ENCODE measurements at places on chromosomes 16 and 17.
A peak's percentile ranks its signal among the peaks of the same experiment; 100 is the strongest.

DNA sequence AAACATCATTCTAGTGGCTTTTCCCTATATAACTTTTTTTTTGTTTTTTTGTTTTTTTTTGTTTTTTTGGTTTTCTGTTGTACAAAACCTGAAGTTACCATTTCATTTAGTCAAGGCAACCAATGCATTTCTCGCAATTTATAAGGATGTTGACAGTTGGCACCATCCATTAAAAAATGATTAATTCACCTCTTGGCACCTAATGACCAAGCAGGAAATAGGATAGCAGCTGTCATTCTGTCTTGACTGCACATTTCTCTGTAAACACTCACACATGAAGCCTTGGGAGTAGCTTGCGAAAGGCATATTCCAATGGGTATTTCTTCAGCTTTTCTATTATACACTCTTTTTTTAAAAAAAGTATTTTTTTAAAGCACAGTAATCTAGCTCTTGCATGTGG lies 77.5 kb downstream of the SYCE1L start:
- DNase-seq, result no peak

- no peak for DNase-seq
Measured at GRCh38 chr16:12170103-12171040, 193.8 kb downstream of the SNX29 start.

GRCh38 chr17:12979826-12980500 lies 37.9 kb downstream of the ELAC2 start:
- no peak for DNase-seq

GRCh38 chr17:4709794-4710692 lies at the start of gene ARRB2:
Gene ARRB2, plus strand, starts transcription at chr17:4710632. Its CDS starts 90 bp downstream, at chr17:4710722.
- DNase-seq, result peak; percentile 99

- no peak for DNase-seq
Measured at GRCh38 chr16:56763291-56763916, 33.5 kb downstream of the NUP93 start.

DNA sequence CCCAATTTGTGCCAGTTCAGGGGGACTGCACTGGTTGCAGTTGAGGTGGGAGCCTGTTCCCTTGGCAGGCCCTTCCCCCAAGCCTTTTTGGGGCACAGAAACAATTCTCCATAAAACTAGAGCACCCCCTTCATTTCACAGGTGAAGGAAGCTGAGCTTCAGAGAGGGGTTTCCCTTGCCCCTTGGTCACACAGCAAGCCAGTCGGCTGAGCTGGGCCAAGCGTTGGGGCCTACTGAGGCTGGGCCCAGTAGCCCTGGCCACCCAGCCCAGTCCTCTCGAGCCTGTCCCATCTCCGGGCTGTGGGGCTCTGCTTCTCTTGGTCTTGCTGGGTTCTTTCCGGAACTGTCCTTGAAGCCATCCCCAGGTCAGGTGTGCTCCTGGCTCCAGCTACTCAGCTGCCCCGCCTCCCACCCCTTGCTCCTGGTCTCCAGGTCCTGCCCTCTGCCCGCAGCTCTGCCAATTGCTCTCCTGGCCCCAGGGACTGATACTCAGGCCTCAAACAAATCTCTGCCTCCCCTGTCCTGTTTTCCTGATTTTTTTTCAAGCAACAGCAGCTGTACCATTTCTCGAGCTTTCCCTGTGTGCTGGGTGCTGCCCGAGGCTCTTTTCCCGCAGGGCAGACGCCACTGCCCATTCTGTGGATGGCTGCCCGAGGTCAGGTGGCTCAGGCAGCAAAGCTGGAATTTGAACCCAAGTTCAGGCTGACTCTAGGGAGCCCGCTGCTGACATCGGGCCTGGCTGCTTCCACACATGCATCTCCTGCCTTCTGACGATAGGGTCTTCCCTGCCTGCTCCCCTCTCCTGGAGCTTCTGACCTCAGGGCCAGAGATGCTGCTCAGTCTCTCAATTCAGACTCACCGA lies 87.4 kb upstream of the NKD1 start:
- DNase-seq, result no peak

GRCh38 chr17:8382880-8383142 lies 182 bp downstream of the RPL26 start:
- DNase-seq, result no peak

- no peak for DNase-seq
Measured at GRCh38 chr16:66093191-66093590, 273.3 kb upstream of the CDH5 start.

DNA sequence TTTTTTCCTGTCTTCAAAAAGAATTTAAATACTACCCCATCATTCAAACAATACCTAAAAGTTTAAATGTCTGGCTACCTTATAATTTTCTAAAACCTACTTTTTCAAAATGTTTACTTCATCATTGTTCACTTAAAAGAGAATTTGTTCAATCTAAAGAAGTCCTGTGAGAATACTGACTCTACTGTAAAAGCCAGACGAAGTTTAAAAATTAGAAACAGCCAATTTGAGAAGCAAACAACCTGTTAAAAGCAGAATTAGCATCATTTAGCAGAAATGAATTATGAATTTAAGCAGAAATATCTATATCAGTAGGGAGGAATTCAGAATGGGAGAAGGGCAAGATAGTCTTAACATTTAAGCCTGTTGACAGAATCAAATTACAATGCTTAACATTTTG lies 2.1 kb downstream of the SKA2 start:
- DNase-seq, result no peak

- no peak for DNase-seq
Measured at GRCh38 chr17:30696234-30696633, 128.3 kb downstream of the CRLF3 start.

DNA sequence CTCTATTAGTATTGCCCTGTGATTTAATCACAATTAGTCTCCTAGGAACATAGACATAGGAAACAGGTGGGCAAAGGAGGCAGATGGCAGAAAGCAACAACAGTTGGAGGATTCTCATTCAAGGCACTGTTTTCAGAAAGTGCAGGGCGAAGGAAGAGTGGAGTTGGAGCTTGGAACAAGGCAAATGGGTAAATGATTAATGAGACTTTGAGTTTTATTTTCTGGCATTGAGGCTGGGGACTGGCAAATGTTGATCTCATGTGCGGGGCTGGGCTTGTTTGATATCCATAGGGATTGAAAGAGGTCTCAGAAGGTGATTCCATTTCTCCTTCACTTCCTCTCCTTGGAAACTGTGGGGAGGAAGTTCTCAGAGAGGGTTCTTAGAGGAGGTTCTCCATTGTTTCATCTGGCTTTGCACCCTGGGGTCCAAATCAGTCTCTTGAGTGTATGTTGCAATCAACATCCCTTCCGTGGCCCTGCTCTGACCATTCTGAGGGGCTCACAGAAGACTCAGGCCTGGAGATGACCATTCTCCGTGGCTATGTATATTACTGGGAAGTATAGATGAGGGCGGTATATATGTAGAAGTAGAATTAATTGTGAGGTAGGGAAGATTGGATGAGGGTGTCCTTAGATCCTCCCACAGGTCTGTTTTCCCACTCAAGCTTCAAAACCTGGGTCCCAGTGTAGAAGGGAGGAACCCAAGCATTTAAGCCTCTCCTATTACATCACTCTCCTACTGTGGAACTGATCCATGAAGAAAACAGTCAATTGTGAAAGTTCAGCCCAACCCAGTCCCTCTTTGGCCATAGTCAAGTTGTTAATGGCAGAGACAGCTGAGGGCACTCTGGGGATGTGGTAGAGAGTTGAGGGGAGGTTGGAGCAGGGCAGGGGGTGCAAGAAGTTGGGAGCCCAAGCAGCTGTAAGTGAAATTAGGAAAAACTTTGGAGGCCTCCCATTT lies 36.5 kb upstream of the SRSF1 start:
- DNase-seq, result no peak

DNA sequence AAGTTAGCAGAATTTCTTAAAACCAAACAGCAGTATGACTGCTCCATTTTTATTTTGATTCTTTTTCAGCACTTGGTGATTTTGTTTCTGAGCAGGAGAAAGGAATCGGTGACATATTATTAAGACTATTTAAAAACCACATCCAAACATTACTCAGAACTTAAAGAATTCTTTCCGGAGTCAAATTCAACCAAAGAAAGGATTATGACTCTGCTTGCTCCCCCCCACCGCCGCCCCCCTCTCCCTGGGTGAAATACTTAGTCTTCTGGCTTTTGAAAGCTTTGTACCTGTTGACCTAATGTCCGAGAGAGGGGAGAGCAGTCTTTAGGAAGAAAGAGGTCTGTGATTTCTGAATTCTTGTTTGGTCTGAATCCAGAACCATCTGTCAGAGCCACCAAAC lies 17.9 kb upstream of the COL1A1 start:
- no peak for DNase-seq

GRCh38 chr17:72600934-72601333 lies 480.1 kb downstream of the SOX9 start:
- no peak for DNase-seq

DNA sequence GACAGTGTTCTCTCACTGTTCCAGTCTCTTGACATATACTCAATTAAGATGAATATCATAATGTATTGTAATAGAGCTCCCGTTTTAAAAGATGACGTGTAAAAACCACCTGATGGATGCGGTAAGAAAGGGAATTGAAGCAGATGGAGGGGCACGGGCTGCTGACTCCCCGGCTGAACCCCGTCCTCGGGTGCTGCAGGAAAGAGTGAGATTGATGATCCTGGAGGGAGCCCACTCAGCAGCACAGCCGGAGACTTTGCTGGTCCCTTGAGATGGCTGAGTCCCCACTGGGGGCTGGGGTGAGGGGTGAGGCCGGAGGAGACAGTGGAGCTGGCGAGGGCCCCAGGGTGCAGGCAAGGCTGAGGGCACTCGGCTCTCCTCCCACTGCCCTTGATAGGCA lies 217.4 kb downstream of the RPTOR start:
- no peak for DNase-seq

DNA sequence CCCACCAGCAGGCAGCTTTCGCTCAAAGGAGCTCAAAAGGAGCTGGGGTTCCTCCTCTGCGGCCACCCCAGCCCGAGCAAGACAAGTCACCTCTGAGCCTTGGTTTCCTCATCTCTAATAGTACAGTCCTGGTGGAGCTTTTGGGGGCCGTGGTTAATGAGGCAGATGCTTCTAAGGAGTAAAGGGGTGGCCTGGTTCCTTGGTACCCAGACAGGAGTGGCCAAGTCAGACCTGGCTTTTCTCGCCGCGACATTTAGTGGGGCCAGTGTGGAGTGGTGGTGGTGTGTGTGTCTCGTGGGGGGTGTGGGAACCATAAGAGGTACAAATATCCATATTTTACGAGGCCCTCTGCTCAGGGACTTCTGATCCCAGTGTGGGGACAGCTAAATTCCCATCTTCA lies 6.7 kb downstream of the FOXF1 start:
- no peak for DNase-seq

- DNase-seq, result no peak
Measured at GRCh38 chr17:78795861-78796516, 13.9 kb upstream of the CYTH1 start.

DNA sequence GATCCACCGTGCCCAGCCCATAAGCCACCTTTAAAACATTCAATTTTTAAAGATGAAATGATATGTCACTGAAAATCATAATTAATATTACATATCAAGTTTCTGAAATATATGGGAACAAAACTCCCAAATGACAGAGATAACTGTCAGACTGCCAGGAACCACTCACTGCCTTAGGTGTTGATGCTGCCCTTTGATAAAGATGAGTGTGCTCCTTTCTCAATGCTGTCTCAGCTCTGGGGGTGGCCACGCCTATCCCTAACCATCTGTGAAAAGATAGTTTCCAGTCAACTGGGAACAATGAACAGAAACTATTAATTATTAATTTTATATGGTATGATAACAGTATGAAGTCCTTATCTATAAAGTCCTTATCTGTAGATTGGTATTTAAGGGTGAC lies 177.7 kb downstream of the MYO1D start:
- DNase-seq, result no peak

DNA sequence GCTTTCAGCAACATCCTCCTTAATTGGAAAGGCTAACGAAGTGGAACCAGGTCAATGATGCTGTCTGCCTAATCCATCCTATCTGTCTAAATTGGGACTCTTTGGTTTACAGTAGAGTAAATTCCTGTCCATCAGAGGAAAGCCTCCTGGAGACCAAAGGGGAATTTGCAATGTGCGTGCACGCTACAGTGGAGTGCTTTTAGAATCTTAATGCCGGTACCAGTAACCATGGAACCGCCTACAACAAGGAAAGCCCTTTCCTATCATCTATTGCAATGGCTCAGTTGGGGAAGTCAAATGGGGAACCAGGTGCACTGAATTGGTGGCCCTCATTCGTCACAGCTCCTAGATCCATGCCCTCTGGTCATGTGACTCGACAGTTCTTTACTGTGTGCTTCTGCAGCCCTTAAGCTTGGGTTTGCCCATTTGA lies 110.1 kb downstream of the XYLT1 start:
- no peak for DNase-seq

GRCh38 chr17:80261159-80261894 lies 675 bp downstream of the RNF213 start:
- peak; percentile 58 for DNase-seq

DNA sequence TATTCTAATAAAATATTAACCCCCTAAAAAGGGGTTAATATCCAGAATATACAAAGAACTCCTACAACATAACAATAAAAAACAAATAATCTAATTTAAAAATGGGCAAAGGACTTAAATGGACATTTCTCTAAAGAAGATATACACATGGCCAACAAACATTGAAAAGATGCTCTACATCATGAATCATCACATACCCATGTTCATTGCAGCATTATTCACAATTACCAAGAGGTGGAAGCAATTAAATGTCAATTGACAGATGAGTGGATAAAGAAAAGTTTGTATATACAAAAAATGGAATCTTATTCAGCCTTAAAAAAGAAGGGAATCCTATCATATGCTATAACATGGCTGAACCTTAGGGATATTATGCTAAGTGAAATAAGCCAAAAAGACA lies 36.8 kb downstream of the CPD start:
- no peak for DNase-seq

DNA sequence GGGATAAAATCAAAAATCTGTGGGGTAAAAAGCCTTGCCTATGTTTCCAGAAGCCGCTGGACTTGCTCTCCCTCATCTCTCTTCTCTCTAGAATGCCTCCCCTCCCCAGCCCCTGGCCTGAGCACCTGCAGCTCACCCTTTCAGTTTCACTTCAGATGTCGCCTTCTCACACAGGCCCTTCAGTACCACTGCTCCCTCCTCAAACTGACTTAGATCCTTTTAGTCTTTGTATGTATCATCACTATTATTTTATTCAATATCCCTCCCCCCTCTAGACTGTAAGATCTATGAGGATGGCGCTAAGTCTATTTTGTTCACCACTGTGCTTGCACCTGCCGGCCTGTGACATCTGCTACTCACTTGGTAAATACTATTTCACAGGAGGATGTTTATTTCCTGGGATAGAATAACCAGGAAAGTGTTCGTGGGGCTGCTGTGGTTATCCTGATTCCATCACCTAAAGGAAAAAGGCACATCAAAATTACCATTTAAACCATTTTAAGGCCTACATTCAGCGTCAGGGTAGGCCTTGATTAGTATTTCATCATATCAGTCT lies 122.3 kb downstream of the MRTFB start:
- DNase-seq, result no peak

DNA sequence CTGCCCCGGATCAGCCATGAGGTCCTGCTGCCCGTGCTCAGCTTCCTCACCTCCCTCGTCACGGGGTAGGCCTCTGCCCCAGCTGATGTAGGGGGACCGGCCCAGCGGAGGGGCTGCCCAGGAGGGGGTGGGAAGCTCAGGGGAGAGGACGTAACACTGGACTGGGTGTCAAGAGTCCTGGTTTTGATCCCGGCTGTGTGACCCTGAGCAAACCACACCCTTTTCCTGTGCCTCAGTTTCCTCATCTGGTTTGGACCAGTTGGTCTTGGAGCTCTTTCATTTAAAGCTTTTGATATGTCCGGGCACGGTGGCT lies 6.6 kb downstream of the WDR81 start:
- DNase-seq, result no peak
